ENCODE measurements at places on chromosomes 16 and 17. TPM values are rescaled to one million over a fixed set of nuclear protein-coding genes. Genes with fewer than 3 reads are reported as not detected.

DNA sequence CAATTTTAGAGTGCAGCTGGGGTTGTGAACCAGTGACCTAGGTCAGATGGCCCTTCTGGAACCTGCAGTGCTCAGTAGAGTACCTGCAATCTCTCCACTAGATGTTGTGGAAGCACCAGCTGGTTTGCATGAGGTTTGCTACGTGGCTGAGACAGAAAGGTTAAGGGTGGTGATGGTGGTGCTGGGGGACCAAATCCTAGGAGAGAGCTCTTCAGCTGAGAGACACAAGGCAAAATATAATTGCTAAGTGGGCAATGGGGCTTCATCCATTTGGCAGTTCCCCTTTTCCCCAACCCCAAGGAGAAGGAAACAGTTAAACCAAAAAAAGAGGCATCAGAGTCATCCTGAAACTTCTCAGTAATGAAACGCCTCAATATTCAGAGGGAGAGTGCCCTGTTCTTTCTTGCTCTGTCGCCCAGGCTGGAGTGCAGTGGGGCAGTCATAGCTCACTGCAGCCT is 13.9 kb downstream of the ITPRIPL2 start:
- no peak for DNase-seq

DNA sequence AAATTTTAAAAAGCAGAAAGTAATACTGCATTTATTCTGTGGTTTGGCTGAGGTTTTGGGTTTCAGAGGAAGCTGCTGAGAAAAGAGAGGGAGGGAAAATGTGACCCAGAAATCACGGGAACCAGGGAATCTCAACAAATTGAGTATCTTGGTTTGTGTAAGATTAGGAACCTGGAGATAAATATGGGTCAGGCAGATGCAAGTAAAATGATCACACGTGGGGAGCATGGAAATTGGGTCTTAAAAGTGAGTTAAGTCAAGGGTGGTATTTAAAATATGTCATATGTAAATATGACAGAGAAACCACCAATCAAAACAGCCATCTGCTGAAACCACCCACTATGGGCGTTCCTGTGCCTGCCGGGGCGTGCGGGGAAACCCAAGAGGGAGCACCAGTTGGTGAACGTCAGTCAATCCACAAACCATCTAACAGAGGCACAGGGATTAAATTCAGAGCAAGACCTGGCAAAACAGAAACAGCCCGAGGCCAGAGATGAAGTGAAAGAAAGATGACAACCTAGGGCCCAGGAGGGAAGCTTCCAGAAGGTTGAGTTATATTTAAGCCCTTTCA is 33.4 kb downstream of the CDH13 start:
- peak; percentile 56 for DNase-seq

DNA sequence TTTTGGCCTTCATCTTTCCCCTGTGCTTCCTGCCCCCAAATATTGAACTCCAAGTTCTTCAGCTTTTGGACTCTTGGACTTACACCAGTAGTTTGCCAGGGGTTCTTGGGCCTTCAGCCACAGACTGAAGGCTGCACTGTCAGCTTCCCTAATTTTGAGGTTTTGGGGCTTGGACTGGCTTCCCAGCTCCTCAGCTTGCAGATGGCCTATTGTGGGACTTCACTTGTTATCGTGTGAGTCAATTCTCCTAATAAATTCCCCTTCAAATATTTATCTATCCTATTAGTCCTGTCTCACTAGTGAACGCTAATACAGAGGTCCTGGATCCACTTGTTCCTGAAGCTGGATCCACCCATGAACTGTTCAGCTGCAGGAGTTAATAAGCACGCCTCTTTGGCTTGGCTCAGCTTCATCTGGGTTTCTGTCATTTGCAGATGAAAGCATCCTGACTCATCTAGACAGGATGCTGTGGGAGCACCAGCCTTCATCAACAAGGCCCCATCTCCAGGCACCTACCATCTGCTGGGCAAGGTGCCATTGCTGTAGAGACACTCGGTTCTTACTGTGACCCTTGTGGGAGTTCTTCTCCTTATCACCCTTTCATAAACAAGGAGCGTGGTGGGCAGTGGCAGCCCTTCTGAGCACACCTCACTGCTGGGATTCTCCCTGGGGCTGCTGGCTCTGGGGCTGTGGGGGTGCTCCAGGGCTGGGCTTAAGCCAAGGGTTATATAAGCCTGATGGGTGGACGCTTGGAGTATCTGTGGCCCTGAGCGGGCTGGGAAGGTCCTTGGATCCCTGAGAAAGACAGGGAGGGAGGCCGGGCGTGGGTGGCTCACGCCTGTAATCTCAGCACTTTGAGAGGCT is 23.1 kb downstream of the LAT start:
- DNase-seq, result peak; percentile 92

GRCh38 chr17:7266784-7267183 is 4.5 kb upstream of the CLDN7 start:
- no peak for DNase-seq

GRCh38 chr16:31038993-31039392 is 5.6 kb downstream of the STX4 start:
- no peak for DNase-seq

- DNase-seq, result no peak
Observed at GRCh38 chr17:67217446-67217845, 27.6 kb downstream of the HELZ start.

GRCh38 chr17:8859027-8859803 is 8.3 kb downstream of the PIK3R6 start:
- no peak for DNase-seq

DNA sequence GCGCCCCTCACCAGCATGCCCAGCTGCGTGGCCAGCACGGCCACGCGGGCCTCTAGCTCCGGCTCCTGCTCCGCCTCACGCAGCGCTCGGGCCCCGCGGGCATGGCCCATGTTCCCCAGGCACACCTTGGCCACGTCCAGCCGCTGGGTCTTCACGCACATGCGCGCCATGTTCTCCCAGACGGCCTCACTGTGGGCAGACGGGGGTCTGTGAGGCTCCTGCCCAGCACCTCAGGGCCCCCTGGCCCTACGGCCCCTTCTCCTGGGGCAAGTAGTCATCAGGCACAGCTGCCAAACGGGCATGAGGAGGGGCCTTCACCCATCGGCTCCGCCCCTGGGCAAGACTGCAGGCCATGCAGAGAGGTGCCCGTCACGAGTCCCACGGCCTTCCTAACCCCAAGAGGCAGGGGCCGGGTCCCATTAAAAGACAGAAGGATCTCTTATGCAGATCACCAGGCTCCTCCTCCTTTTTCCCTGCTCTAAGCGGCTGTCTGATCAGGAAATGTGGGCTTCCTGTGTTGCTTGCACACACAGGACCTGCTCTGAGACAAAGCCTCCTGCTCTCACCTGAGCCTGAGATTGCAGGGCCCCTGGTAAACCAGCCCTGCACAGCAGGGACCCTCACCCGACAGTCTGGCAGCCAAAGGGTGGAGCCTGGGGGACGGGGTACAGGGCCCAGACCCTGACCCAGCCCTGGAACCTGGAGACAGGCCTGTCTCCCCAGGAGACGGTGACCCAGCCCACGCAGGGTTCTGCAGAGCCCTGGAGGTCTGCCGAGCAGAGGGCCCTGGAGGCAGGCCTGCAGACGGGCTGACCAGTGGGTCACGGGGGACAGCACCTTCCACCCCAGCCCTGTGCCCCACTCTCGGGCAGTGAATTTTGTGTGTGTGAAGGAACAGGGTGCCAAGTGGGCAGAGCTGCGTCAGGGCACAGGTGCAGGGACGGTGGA is 6.6 kb upstream of the TMEM204 start:
- DNase-seq, result peak; percentile 44

DNA sequence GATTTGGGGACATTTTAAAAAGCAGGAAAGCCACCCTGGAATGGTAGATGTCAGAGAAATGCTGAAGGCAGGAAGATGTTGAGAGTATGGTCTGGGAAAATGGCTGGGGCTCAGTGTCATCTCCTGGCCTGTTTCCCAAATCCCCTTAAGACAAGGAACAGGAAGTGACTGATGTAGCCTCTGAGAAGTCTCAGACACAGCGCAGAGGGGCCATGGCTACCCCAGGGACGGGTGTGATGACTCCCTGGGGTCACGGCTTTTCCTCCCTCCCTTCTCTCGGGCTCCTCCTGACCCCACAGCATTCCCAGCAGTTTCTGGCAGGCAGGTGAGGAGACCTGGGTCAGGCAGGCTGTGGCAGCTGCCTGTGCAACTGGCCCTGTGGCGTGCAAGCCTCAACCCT is 45.4 kb downstream of the RAP1GAP2 start:
- DNase-seq, result no peak

GRCh38 chr16:70715055-70715858 is 29.4 kb upstream of the MTSS2 start:
- DNase-seq, result no peak

- no peak for DNase-seq
Observed at GRCh38 chr17:47275245-47275984, 21.8 kb downstream of the ITGB3 start.

DNA sequence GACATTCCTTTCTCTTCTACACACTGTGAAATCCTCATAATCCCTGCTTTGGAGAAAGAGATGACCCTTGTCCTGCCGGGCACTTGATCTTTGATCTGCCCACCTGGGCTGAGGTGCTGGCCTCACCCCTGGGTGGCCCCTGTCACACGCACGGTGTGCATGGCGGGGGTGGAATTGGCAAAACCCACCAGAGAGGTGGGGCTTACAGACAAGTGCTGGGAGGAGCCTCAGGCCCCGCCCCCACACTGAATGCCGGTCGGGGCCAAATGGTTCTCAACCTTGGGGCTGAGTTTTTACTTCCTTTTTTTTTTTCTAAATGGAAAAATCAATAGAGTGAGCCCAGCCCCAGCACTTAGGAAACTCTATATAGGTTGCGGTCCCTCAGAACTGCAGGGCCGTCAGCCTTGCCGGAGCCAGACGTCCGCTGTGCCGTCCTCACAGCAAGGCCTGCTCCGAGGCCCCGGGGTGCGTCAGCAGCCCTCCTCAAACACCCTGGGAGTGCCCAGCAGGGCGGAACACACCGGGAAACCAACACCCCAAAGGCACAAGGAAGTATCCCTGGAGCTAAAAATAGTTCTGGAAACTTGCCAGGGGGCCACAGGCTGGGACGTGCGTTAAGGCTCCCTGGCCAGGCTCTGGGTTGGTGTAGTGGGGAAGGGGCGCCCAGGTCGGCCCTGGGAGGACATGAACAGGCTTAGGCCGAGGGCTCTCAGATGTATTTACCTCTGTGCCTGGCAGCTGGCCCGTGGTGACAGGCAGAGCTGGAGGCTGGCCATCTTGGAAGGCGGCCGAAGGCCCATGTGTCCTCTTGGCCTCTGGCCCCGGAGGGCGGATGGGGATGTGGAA is 11.0 kb downstream of the GPRC5C start:
- no peak for DNase-seq

- DNase-seq, result peak; percentile 60
Observed at GRCh38 chr17:78716814-78717393, 65.2 kb downstream of the CYTH1 start.

- no peak for DNase-seq
Observed at GRCh38 chr16:57730771-57731730, 4.5 kb upstream of the KATNB1 start.

DNA sequence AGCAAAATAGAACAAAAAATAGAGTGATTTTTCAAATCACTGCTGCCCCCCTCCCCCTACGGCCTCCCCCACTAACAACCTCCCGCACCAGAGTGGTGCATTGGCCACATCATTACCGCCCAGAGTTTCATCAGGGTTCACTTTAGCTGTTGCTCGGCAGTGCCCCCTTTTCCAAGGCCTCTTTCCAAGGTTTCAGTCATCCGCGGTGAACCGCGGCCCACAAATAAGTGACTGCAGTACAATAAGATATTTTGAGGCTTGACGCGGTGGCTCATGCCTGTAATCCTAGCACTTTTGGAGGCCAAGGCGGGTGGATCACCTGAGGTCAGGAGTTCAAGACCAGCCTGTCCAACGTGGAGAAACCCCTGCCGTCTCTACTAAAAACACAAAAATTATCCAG is 180.0 kb downstream of the MAF start:
- no peak for DNase-seq

DNA sequence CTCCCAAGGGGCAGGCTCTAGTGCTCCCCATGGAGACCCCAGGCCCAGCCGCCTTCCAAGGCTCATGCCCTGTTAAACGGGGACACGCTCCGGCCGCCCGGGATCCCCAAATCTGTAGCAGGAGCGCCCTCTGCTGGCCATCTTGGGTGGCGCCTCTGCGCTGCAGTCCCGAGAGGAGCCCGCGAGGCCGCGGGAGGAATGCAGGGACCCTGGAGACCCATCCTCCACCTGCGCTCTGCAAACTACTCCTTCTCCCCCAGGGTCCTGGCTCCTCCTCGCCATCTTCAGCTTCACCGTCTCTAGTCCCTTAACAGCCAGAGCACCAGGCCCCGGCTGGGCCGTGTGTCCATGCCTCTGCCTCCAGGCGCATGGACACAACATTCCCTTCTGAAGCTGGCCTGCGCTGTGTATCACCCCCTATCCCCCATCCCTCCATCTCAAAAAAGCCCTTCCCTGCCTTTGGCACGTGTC is 23.6 kb upstream of the KRT17 start:
- DNase-seq, result peak; percentile 93

DNA sequence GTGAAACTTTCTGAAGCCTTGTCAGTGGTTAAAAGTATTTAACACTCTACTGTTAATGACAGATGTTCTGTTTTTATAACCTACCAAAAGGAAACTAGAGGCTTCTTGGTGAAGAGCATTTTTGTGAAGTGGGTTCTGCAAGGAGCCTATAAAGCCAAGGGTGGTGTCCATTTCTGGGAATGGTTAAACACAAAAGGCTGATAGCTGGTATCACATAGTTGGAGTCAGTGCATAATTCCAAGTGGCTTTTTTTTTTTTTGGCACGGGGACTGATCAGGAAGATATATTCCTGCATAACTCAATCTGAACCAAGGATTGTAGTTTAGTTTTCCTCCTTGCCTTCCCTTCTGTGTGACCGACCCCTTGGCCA is 27.6 kb upstream of the KPNB1 start:
- no peak for DNase-seq

GRCh38 chr17:36527621-36528250 is 6.9 kb downstream of the MYO19 start:
- DNase-seq, result no peak

DNA sequence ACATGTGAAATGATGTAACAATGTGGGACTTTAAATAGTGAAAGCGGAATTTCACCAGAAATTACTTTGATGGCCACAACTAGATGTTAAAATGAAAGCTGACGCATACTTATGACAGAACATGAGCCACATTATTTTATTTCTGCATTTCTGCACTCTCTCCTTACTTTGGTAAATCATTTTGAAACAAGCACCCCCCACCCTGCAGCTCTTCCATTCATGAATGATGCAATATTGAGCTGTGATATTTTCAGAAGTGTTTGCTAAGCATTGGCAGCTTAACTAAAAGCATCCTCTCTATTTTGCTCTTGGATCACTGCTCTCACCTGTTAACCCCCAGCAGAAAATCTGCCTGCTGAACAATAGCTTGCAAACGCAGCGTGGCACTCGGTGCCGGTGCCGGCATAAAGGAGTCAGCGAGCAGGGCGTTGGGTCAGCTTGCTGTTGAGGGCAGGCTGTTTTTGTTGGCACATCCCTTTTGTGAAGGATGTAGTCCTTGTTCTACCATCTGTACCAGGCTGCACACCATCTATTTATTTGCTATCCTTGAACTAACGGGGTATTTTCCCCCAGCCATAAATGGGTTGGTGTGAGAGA is 30.8 kb upstream of the CBLN1 start:
- no peak for DNase-seq

CA7 gene
- not detected for total RNA-seq

C16orf89 gene
- not detected for total RNA-seq

TM4SF5 gene
- total RNA-seq, result not detected

SLC5A11 gene
- total RNA-seq, result not detected

IL4R gene
- total RNA-seq, result 170 TPM

TEKT5 gene
- total RNA-seq, result 0.15 TPM

All from activated naive CD4-positive, alpha-beta T cell treated with anti-CD3 and anti-CD28 coated beads for 36 hours (primary cell).